WTC11 (cell line): ENCODE measurements at places on chromosomes 3 and 15. TPM values are rescaled to one million over a fixed set of nuclear protein-coding genes. Genes with fewer than 3 reads are reported as not detected.

Gene NMNAT3
- 3.5 to 4.9 TPM (median 4.6 TPM) in 3 replicates for total RNA-seq

Gene AMOTL2
- total RNA-seq: 76.9 to 85.4 TPM (median 79.9 TPM) in 3 replicates

Gene MRPL47
- 55.9 to 68.9 TPM (median 61.3 TPM) in 3 replicates for total RNA-seq

Gene FES
- 9.7 to 10.2 TPM (median 10.0 TPM) in 3 replicates for total RNA-seq

Gene GPR160
- total RNA-seq: 28.9 to 33.3 TPM (median 32.2 TPM) in 3 replicates

Gene SUCNR1
- not detected in 3 replicates for total RNA-seq

Gene SLC51B
- not detected in 3 replicates for total RNA-seq

DNA sequence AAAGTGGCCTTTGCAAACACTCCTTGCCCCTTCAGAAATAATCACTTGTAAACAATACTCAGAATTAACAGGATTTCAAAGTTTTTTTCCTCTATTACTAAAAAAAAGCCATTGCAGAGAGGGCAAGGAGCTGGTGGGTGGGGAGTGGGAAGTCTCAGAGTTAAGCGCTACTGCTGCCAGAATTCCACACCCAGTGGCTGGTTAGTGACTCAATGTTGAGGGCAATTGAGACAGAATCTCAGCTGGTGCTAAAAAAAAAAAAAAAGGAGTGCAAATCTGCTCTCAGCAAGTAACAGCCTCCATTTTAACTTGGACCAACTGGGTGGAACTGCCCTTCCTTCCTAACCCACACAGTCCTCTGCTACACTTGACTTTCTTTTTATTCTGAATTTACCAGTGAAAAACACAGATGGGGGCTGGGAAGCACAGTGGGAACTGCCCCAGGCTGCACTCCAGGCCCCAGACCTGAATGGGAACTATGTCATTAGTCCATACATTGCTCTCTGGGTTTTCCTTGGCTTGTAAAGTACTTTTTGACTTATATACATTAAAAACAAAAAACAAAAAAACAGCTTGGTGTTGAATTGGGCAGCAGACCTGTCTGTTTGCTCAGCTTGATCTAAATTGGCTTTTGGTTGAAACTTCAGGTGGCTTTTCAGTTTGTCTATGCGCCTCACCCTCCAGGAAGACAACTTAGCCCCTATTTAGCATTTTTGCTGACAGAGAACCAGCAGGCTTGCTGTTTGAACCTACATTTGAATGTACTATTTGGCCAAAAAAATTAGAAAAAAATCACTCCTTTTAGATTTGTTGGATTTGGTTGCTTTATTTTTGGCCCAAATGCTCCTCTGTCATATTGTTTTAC is 357.8 kb upstream of the TBL1XR1 start:
- 0 out of 2 replicates have a peak, but pooled peaks cover 2% of the 10 kb centered on the region for H3K36me3 ChIP-seq
- peaks cover 51% of the 10 kb centered on the region for H3K4me1 ChIP-seq
- peak overlapping the region; percentile 90 for H3K27ac ChIP-seq
- no peaks in the 10 kb centered on the region for H3K27me3 ChIP-seq
- H3K4me3 ChIP-seq: no peak overlapping the region

- H3K36me3 ChIP-seq: peaks cover 18% of the 10 kb centered on the region
- no peaks in the 10 kb centered on the region; the same call in 1 of the 2 replicates for H3K27me3 ChIP-seq
- H3K27ac ChIP-seq: no peak overlapping the region
- peaks cover 10% of the 10 kb centered on the region for H3K4me1 ChIP-seq
- DNase-seq: no peak
Measured at GRCh38 chr3:168157903-168158302, 62.2 kb upstream of the GOLIM4 start.

GRCh38 chr3:134354612-134355251 is 19.5 kb downstream of the AMOTL2 start:
- peaks cover 51% of the 10 kb centered on the region for H3K36me3 ChIP-seq
- no peaks in the 10 kb centered on the region for H3K27me3 ChIP-seq
- H3K4me1 ChIP-seq: peaks cover 39% of the 10 kb centered on the region
- DNase-seq: no peak

DNA sequence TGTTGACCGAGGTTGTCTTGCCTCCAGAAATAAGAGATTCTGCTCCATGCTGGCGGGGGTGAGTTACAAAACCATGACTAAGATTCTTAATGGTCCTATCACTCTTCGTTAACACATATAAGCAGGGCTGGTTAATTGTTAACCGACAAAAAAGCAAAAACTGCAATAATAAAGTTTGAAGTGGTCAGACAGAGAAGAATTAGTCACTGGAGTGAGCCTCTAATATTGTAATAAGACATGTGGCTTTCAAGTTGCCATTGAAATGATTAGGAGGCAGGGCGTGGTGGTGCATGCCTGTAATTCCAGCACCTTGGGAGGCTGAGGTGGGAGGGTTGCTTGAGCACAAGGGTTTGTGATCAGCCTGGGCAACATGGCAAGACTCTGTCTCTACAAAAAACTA is 78.4 kb upstream of the NR2F2 start:
- peaks cover 41% of the 10 kb centered on the region for H3K4me1 ChIP-seq
- peaks cover 28% of the 10 kb centered on the region for H3K27me3 ChIP-seq
- no peak for DNase-seq
- no peak overlapping the region for H3K27ac ChIP-seq
- no peak overlapping the region for H3K4me3 ChIP-seq
